ENCODE measurements at places on chromosomes 2 and 18. TPM values are rescaled to one million over a fixed set of nuclear protein-coding genes. Genes with fewer than 3 reads are reported as not detected.

CHRNG gene
- total RNA-seq = not detected

DYSF gene
- 1.4 TPM for total RNA-seq

AP1S3 gene
- total RNA-seq = 23.2 TPM

MOB4 gene
- total RNA-seq = 22.5 TPM

DOK6 gene
- 5.1 TPM for total RNA-seq

PXDN gene
- total RNA-seq = 292 TPM

MEP1B gene
- 0.18 TPM for total RNA-seq

PIGN gene
- 37.5 TPM for total RNA-seq

MFSD2B gene
- total RNA-seq = 0.84 TPM

PSTPIP2 gene
- 10.6 TPM for total RNA-seq

RGPD8 gene
- total RNA-seq = 14.6 TPM

LRATD1 gene
- total RNA-seq = 2.6 TPM

ALKAL2 gene
- 1.4 TPM for total RNA-seq

ANKRD30BL gene
- total RNA-seq = not detected

ERFE gene
- 0.85 TPM for total RNA-seq

RANBP2 gene
- total RNA-seq = 65.5 TPM

STK25 gene
- 183 TPM for total RNA-seq

CNNM3 gene
- 27.5 TPM for total RNA-seq

SP140 gene
- 0.54 TPM for total RNA-seq

PARD3B gene
- 20.4 TPM for total RNA-seq

GALM gene
- 17.6 TPM for total RNA-seq

EML6 gene
- total RNA-seq = 0.93 TPM

OXER1 gene
- 7.5 TPM for total RNA-seq

CD8B2 gene
- total RNA-seq = not detected

MERTK gene
- total RNA-seq = 27.3 TPM

EFR3B gene
- total RNA-seq = 15.4 TPM

UGT1A7 gene
- not detected for total RNA-seq

GYPC gene
- 39.7 TPM for total RNA-seq
